ENCODE measurements at places on chromosomes 11 and 22.

DNA sequence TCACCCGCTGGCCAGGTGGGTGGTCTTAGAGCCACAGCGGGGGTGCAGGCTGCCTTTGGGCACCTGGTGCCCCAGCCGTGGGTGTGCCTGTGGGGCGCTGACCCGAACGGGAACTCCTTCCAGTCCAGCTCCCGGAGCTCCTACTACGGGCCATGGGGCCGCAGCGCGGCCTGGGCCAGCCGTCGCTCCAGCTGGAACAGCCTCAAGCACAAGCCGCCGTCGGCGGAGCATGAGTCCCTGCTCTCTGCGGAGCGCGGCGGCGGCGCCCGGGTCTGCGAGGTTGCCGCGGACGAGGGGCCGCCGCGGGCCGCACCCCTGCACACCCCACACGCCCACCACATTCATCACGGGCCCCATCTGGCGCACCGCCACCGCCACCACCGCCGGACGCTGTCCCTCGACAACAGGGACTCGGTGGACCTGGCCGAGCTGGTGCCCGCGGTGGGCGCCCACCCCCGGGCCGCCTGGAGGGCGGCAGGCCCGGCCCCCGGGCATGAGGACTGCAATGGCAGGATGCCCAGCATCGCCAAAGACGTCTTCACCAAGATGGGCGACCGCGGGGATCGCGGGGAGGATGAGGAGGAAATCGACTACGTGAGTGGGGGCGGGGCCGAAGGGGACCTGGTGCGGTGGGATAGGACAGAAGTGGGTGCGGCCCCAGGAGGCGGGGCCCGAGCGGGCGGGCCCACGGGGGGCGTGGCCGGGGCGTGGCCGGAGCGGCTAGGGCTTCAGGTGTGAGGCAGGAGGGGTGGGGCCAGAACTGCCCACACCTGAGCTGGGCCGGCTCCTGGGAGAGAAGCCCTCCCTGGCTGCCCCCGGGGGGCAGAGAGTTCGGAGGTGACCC, 91.5 kb downstream of the CACNA1I start:
- peak; percentile 85 for DNase-seq

- DNase-seq: no peak
Observed at GRCh38 chr11:70063555-70063954, 14.6 kb upstream of the ANO1 start.

DNA sequence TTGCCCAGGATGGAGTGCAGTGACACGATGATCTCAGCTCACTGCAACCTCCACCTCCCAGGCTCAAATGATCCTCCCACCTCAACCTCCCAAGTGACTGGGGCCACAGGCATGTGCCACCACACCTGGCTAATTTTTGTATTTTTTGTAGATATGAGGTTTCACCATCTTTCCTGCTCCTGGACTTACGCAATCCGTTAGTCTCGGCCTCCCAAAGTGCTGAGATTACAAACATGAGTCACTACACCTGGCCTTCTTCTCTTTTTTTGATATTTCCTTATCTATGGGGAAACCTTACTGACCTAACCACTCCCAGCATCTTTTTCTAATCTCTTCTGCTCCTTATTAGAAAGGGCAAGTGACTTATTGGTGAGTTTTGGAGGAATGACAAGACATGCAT, 121.7 kb upstream of the CHORDC1 start:
- DNase-seq: no peak

DNA sequence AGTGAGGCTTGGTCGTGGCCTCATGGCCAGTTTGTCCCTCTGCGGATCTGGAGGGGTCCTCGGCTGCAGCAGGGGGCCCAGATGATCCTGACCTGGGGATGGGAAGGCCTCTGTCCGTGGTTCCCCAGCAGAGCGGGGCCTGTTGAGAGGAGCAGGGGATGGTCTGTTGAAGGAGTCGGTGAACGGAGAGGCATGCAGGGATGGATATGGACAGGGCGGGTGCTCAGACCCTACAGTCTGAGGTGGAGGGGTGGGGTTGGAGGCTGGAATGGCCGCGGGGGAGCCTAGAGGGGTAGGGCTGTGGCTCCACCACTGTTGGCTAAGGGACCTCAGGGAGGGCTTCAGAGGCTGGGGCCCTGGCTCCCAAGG, 33.8 kb downstream of the RTN4R start:
- DNase-seq: no peak
